ENCODE measurements at places on chromosomes 7 and 10.

- DNase-seq: no peak
Observed at GRCh38 chr7:18913106-18913505, 204.3 kb downstream of the TWIST1 start.

DNA sequence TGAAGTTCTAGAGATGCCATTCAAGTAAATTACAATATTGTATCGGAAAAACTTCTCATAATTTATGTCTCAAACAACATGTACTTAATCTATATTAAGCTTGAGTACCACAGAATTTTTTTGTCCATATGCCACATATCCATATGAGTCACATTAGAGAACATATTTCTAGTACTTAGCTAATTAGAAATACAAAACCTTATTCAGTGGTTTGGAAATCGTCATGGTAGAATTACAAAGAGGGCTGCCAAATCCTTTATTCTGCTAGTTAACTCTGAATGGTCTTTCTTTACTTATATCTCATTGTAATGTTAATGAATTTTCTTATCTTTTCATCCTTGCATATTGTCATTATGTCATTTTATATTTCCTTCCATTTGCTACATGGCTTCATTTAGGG, 9.0 kb upstream of the VIM start:
- DNase-seq: no peak

- DNase-seq: no peak
Observed at GRCh38 chr7:111734954-111735660, 172.8 kb upstream of the IMMP2L start.

- no peak for DNase-seq
Observed at GRCh38 chr10:117432866-117433265, 57.6 kb upstream of the PDZD8 start.

- DNase-seq: no peak
Observed at GRCh38 chr10:113022265-113022664, 72.2 kb downstream of the TCF7L2 start.

- no peak for DNase-seq
Observed at GRCh38 chr10:95217476-95217875, 23.4 kb downstream of the ACSM6 start.

DNA sequence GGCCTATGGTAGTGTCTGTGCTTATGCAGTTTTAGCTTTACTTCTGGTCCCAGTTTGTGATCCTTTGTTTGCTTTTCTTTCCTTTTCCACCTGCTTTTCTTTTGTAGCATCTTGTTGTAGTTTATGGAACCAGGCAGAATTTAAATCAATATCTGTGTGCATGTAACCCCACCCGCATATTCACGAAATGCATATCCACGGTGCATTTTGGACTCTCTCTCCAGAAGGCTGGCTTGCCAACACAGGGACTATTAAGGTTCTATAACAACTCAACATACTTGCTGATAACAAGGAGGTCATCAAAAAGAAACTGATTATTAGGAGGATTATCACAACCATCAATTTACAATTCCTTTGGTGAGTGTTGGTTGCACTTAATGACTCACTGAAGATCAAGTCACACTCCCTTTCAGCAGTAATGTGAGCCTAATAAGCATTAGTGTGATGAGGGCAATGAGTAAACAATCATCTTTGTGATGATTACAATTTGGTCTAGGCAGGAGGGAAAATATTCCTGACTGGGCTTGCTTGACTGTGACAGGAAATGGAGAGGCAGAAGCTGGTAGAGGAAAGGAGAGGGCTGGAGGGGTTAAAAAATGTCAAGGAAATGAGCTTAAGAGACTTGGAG, 378.6 kb downstream of the REEP3 start:
- no peak for DNase-seq

GRCh38 chr10:104435822-104436221, 82.2 kb downstream of the CFAP58 start:
- no peak for DNase-seq

GRCh38 chr10:4678951-4679671, 146.9 kb upstream of the AKR1E2 start:
- no peak for DNase-seq

DNA sequence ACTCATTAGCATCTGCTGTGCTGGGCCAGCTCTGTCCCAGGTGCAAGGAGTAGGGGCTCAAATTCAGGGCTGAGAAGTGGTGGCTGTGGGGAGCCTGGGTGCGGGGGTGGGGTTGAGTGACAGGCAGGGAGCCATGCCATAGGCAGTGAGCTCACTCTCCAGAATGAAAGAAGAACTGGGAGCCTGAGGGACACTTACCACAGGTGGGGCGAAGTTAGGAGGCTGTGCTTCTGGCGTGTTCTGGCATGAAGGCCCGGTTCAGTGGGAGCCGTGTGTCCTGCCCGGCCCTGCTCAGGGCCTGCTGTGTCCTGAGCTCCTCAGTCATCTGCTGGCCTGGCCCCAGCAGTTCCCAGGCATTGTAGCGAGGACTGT, 62.5 kb downstream of the MKI67 start:
- DNase-seq: no peak

DNA sequence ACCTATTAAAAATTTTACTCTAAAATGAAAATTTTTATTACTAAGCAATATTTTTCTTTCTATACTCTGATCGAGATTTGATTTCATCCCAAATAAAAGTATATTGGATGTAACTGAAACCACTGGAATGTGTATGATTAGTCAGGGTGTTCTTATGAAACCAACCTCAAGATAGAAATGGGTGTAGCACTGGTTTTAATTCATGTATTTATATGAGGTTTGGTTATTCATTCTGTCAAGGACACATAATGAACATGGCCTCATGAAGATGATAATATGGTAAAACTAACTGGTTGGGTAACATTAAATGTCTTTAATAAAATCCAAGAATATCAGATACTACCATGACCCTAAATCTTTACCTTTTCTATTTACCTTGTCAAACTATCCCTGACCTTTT, 197.7 kb downstream of the SEMA3A start:
- DNase-seq: no peak

GRCh38 chr7:140059273-140060242, 3.2 kb downstream of the PARP12 start:
- DNase-seq: no peak

DNA sequence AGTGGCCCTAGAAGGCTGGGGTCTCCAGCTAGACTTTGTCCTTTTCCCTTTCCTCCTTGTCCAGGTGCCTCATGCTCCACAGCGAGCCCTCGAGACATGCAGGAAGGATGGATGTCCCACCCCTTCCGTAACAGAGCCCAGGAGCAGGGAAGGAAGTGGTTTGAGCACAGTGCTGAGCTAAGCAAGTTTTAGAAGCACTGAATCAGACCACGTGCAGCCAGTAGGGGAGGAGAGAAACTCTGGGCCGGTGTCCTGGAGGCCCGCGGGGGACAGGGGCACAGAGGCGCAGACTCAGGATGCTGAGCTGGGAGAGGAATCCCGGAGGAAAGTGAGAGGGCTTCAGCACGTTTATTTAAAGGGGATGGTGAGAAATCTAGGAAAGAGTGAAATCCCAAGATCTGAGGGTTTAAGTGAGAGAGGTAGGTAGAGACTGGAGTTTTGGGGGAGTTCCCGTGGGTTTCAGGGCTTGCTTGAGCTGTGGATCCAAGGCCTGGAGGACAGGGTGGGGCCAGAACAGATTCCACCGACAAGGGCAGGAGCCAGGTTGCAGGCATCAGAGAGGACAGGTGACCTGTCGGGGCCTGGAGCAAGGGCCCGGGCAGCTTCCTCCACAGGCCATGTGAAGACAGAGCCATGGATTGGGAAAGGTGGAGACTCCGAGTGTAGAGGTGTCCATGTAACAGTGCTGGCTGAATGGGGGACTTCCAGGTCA, 4.4 kb upstream of the IRF5 start:
- DNase-seq: no peak

- DNase-seq: no peak
Observed at GRCh38 chr10:132293813-132294520, 13.8 kb downstream of the STK32C start.

DNA sequence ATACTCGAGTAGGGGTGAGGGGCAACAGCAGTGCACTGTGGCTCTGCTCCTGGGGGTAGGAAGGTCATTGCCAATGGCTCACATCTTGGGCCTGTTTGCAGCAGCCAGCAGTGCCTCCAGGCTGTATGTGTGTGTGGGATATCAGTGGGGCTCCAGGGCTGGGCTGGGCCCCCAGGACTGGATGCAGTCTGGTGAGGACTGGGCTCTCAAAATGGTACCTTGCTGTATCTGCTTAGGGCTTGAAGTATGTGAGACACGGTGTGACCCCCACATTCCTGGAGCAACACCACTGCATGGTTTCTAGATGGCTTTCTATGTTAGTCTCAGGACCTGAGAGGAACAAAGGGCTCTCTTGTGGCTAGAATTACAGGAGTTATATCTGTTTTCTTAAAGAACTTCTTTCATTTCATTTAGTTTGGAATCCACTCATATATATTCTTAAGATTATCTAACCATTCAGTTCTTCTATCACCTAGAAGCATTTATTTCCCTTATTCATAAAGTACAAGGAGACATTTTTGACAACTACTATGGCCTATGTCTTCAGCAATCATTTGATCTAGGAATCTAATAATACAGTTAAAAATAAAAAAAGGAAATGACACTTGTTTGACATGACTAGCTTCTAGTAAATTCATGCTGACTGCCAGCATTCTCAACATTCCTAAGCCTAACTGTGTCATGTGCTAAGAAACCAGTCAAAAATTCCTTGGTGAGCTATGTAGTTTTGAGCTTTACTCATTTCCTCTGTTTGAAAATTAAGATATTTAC, 443.2 kb upstream of the SEMA3A start:
- no peak for DNase-seq

DNA sequence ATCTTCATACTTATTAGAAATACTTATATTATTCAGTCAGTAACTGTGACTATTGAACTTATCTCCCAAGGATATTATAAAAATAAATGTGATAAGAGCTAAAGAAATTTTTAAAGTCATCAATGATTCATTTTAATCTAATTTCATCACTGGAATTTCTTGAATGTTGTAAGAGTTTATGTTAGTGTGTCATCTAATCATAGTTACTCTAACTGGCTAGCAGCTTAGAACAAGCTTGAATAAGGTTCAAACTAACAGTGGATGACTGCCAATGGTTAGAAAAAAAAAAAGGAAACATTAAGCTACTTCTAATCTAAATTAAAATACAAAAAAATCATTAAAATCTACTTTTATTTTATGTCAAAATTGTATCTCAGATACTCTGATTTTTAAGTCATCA, 1066.3 kb downstream of the CNTNAP2 start:
- no peak for DNase-seq

GRCh38 chr10:119537953-119538630, 4.4 kb downstream of the RGS10 start:
- DNase-seq: no peak

DNA sequence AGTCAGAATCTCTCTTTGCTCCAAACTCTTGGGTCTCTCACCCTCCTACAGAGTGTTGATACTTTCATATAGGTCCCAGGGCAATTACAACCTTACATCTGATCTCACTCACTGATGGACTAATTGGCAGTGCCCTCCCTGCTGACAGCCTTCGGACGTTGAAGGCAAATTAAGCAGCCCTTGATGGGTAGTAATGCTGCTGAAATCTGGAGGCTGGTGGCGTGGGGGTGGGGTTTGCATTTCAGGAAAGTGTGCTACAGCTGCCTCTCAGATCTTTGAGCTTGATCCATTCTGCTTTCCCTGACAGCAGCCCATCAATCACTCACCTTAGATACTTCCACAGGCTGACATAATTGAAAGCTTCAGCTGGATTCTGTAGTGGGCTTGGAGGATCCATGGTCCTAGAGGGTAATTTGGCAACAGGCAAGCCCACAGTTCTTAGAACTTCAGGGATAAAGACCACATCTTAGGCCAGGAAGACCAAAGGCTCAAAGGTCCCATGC, 349.1 kb upstream of the PODXL start:
- no peak for DNase-seq

DNA sequence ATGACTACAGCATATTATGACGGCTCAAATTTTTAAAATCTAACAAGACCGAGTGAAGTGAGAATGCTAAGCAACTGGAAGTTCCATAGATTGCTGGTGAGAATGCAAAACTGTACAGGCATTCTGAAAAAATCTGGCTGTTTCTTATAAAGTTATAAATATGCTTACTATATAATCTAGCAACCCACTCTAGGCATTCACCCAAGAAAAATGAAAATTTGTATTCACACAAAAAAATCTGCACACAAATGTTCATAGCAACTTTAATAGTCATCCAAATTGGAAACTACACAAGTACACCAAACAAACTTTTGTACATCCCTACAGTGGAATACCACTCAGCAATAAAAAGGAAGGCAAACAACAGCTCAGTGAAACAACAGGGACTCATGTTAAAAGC, 39.9 kb upstream of the STARD3NL start:
- no peak for DNase-seq

DNA sequence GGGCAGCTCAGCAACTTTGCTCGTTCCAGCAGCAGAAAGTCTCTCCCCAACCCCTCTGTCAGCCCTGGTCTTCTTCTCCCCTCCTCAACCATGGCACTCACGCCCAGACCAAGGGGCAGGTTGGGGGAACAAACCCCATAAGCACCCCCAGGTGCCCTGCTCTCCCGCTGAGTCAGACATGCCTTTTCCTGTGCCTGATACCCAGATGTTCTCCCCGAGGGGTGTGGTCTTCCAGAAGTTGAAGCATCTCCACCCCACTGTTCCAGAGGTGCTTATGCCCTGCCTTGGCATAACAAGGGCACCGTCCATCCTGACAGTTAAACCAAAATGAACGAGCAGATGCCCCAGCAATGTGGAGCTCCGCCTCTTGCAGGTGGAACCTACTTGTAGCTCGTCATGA, 67.1 kb downstream of the C10orf143 start:
- DNase-seq: no peak

All from cerebellar nuclear complex (tissue), 1 donor.